Endothelial cell of umbilical vein (primary cell): ENCODE measurements at places on chromosomes 2 and 18.
A peak's percentile ranks its signal among the peaks of the same experiment; 100 is the strongest.

DNA sequence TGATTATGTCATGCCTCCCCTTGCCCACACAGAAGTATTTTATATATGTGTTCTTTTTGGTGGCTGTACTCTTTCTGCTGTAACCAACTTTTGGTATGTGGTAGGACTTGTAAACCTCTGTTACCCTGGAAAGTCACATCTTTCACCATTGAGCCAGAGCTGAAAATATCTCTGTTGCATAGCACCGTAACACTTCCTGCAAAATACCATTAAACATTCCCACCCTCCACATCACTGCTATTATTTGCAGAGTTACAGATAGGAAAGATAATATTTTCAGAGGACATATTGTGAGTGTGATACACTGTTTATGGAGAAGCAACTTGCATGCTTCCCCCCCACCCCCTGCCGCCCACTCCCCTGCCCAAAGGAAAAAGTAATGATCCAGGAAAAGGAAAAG, 44.8 kb downstream of the CAB39 start:
- DNase-seq, result peak; percentile 91

- DNase-seq, result no peak
Measured at GRCh38 chr18:56086176-56086575, 498.2 kb upstream of the TCF4 start.

GRCh38 chr2:173715441-173715840, 249.7 kb downstream of the SP3 start:
- no peak for DNase-seq

GRCh38 chr18:3671176-3671575, 221.2 kb downstream of the TGIF1 start:
- DNase-seq, result no peak

- no peak for DNase-seq
Measured at GRCh38 chr2:101540518-101540917, 65.6 kb upstream of the RFX8 start.

GRCh38 chr2:143608063-143608423, 478.8 kb downstream of the ARHGAP15 start:
- no peak for DNase-seq

GRCh38 chr2:182265718-182266117, 161.1 kb downstream of the PDE1A start:
- DNase-seq, result no peak

DNA sequence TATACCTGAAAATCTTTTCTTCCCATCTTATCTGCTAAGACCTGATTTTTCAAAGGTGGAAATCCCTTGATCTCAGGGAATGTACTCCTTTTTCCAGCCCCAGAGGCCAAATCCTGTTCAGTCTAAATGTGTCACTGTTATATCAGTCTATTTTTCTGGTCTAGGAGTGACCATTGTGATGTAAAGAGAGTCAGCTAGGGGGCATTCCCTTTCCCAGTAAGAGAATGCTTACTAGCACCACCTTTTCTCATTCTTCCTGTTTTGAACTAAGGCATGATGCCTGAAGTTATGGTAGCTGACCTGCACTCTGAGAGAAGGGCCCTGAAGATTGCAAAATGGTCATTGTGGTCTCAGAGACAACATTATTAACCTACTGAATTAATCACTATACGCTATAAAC, 124.1 kb upstream of the XIRP2 start:
- no peak for DNase-seq

- peak; percentile 79 for DNase-seq
Measured at GRCh38 chr2:219530048-219530963, 13.3 kb downstream of the CHPF start.

DNA sequence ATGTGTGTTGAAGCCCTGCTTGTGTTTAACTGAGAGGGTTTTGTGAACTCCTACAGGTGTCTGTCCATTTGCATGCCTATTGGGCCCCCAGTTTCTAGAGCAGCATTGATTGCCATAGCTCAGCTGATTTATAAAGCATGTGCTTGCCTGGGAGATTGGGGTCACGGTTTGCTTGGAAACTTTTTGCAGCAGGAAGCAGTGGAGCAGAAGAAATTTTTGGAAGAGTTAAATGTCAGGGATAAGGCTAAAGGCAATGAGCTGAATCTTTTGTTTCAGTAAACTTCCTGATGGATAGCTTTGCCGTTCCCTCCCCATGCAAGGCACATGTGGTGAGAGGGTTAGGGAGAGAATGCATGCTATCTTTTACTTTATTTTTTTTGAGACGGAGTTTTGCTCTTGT, 102.2 kb downstream of the PTPRM start:
- DNase-seq, result no peak

- DNase-seq, result no peak
Measured at GRCh38 chr2:219107758-219108157, 47.0 kb upstream of the IHH start.

GRCh38 chr2:29532436-29532835, 388.9 kb downstream of the ALK start:
- no peak for DNase-seq

DNA sequence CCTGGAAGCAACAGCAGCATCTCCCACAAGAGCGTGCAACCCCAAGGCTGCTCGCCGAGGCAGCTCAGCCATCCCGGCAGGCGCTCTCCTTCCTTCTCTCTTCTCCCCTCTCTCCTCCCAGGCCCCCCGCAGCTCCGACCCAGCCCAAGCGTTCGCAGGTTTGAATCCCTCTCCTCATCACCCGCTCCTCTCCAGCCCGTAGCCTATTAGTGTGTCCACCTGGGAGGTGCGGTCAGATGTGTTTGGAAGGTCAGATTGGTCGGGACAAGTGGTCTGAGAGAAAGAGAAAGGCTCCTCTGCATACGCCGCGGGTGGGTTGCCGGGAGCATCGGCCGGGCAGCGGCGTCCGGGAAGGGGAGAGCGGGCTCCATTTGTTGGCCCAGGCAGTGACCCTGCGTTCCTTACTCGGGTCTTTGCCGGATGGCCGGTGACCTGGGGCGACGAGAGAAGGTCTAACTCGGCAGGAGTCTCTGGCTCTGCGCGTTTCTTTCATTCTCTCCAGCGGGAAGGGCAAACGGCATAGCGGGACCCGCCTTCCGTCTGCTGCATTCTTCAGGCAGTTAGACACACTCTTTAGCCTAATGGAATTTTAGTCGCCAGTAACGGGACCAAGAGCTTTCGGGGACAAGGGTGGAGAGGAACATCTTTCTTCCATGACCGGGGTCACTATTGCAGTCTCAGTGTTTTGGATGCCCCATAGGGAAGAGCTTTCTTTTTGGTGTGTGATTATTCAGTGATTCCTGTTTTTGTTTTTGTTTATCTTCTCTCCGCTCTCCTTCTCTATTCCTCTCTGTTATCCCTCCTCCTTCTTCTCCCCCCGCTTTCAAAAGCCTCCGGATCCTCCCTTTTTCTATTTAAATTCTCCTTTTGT, 1.1 kb upstream of the TMEFF2 start:
- peak; percentile 43 for DNase-seq

DNA sequence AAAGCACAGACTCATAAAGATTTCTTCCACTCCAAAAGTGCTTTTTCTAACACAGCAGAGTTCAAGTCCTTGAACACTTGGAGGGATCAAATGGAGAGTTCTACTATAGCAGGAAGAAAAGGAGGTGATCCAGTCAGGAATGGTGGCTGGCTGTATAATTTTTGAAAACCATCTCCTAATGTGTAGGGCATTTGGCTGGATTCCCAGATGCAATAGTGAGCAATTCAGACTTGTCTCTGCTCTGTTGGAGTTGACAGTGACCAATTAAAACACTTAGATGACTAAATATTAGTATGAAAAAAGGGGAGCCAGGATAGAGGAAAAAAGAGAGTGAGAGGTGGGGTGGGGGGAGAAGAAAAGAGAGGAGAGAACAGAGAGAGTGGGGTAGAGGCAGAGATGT, 5.3 kb upstream of the G6PC2 start:
- DNase-seq, result no peak

GRCh38 chr2:69143748-69144360, 130.9 kb downstream of the ANTXR1 start:
- DNase-seq, result no peak

GRCh38 chr2:10983711-10984110, 72.0 kb downstream of the KCNF1 start:
- no peak for DNase-seq

DNA sequence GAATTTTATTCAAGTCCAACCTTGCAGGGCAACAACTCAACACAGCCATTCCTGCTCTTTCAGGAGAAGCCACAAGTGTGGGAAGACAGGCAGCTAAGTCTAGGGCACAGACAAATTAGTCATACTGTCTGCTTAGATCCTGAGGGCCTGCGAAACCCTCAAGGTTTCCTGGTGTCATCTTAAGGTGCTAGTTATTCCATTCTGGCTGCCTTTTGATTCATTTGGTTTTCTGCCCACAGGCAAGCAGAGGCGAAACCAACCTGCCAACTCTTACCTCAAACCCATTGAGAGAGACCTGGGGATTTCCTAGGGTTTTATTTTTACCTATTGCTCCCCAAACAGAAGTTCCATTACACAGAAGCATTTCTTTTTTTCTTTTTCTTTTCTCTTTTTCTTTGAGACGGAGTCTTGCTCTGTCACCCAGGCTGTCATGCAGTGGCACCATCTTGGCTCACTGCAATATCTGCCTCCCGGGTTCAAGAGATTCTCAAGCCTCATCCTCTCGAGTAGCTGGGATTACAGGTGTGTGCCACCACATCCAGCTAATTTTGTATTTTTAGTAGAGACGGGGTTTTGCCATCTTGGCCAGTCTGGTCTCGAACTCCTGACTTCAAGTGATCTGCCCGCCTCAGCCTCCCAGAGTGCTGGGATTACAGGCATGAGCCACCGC, 23.7 kb upstream of the SCYGR1 start:
- DNase-seq, result no peak

GRCh38 chr2:150424406-150424805, 63.1 kb downstream of the RND3 start:
- peak; percentile 54 for DNase-seq

DNA sequence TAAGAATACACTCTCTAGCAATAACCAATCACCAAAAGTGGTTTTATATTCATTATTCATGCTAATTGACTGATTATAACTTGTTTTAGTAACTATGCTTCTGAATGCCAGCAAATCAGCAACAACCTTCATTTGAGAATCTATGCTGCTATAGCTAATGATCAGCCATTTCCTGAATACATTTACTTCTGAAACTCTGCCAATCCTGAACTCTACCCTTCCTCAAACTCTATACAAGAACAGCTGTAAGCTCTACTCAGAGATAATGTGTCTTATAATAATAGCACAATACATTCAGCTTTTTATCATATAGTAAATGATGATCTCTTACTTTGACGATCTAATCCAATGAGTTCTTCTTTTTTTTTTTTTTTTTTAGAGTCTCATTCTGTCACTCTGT, 85.7 kb upstream of the EPAS1 start:
- DNase-seq, result no peak

GRCh38 chr18:48028696-48029095, 98.2 kb upstream of the SMAD2 start:
- DNase-seq, result no peak

GRCh38 chr2:209121691-209122090, 302.2 kb upstream of the MAP2 start:
- no peak for DNase-seq

GRCh38 chr2:28523902-28524301, 28.0 kb downstream of the PLB1 start:
- DNase-seq, result no peak

DNA sequence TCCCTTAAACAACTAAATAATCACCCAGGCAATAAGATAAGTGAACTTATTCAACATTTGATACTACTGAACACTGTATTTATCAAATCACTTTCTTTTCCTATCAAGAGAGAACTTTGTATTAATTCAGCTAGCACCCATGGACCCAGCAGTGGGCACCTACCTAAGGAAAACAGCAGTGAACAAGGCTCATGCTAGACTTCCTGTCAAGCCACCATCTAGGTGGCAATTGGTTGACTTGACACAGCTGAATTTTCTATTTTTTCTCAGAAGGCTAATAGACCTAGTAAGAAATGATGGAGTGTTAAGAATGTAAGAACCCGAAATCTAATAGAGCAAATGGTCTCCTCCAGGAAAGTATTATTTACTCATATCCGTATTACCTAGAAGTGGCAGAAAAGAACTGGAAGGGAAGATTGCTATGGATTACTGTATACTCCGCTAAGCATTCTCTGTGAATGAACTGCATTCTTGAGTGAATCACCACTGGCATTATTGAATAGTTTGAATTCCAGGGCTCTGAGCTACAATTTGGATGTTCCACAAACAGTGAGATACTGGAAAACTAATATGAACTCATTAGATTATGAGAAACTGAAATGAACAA, 988.2 kb upstream of the CDH2 start:
- peak; percentile 89 for DNase-seq

DNA sequence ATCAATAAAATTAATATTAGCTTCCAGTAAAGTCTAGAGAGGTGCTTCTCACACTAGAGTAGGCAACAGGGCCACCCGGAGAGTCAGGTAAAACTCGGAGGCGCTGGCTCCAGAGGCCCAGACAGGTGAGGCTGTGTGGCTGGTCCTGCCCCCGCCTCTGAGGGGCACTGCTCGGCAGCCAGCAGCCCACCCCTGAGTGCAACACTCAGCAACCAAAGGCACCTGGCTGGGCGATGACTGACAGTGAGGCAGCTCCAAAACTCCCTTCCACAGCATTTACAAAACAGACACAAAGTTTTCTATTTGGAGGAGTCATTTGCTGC, 138.8 kb upstream of the ID2 start:
- no peak for DNase-seq

GRCh38 chr2:31386648-31387047, 27.9 kb downstream of the XDH start:
- no peak for DNase-seq

DNA sequence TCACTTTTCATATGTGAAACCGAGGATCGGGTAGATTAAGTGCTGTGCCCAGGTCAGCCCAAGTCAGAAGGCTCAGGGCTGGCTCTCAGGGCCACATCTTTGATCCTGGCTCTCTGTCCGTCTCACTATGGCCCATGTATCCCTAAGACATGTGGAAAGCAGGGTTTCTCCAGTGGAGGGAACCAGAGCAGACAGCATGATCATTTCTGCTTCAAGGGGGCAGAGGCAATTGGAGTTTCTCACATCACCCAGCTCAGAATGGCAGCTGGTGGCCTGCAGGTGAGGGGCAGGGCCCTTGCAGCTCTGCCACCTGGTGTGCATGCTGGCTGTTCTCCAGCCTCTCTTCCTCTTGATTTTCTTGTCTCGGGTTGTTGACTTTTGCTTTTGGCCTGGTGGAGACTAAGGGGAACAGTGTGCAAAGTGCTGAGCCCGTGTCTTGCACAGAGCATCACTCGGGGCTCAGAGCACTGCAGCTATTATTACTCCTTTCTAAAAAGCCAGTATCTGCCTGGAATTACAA, 27.0 kb downstream of the LDLRAD4 start:
- DNase-seq, result no peak
